ENCODE measurements at places on chromosomes 5 and 9.

DNA sequence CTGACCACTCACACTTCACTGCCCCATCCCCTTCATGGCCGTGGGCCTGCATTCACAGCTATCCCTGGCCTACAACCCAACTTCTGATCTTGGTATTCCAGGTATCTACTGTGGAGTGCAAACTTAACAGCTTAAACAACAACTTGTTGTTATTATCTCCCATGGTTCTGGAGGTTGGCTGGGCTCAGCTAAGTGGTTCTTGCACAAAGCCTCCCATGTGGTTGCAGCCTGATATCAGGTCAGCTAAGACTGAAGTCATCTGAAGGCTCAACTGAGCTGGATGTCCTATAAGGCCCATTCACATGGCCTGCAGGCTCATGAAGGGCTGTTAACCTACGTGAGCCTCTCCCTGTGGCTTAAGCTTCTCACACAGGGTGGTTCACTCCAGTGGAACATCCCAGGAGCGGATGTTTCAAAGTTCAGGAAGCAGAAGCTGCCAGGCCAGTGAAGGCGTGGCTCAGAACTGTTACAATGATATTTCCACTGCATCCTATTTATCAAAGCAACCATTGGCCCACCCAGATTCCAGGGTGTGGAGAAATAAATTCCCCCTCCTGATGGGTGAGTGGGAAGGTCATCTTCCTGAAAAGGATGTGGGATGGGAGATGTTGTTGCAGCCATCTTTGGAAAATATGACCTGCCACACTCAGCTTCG, 30.0 kb upstream of the TRIO start:
- DNase-seq: peak; percentile 33

- DNase-seq: no peak
Observed at GRCh38 chr5:168390491-168390890, 95.8 kb upstream of the RARS1 start.

DNA sequence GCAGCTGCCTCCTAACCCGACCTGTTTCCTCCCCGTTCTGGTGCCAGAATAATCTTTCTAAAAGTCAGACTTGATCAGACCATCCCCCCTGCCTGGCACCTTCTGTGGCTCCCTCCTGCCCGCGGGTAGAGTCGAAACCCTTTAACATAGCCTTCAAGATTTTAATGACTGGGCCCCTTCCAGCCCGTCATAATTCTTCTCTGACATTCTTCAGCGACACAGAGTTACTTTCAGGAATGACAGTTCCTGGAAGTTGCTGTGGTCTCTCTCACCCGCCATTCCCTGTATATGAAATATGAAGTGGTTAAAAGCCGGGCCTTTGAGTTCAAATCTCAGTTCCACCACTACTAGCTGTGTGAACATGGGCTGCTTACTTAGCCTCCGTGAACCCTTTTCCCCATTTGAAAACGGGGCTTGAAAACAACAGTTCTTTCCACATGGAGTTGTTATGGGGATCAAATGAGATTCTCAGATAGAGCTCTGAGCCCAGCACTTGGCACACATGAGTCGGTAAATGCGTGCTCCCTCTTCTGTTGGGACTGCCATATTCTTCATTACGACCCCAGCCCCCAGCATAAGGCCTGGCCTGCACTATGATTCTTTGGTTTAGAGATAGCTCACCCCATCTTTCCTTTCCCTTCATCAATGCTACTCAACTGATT, 737 bp downstream of the NANS start:
- peak; percentile 33 for DNase-seq

GRCh38 chr5:74313896-74314295, 326.6 kb downstream of the ENC1 start:
- no peak for DNase-seq

DNA sequence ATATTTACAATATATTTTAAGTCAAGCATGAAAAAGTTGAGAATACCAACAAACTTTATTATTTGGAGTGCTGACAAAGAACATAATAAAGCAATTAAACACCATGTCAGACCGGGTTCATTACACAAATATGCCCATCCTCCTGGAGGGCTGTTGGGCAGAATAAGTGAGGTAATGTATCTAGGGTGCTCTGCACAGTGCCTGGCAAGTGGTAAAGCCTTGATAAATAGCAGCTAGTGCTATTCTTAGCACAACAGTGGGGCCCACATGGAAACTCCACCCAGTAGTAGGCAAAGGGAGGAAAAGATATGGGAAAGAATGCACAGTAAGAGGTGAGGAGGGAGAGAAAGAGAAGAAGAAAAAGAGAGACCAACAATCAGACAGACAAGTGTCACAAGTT, 97.7 kb downstream of the SLC1A3 start:
- no peak for DNase-seq

- DNase-seq: no peak
Observed at GRCh38 chr5:5273398-5273797, 133.3 kb downstream of the ADAMTS16 start.

- DNase-seq: no peak
Observed at GRCh38 chr5:169862391-169862811, 117.9 kb downstream of the INSYN2B start.

GRCh38 chr9:90665072-90665471, 22.4 kb upstream of the DIRAS2 start:
- no peak for DNase-seq

DNA sequence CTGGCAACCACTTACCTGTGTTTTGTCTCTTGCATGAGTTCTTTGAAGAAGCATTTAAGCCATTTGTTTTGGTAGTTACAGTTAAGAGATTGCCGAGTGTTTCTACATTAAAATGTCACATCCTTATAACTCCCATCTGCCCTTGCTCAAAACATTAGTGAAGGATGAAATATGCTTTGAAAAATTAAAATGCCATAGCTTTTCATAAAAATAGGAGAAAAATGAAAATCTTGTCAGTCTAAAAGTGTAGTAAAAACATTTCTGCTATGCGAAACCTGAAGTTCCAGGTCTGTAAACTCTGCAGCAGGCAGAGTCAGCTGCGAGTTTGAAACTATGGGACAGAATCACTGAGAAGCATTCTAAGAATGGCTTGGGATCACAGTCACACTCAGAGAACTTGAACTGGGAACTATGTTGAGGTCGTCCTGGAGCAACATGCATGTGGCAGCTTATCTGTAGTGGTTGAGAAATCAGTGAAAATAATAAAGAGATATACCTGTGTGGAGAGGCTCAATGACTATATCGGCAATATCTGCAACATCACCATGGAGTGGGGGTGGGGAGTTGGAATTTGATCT, 67.4 kb downstream of the RASGRF2 start:
- no peak for DNase-seq

DNA sequence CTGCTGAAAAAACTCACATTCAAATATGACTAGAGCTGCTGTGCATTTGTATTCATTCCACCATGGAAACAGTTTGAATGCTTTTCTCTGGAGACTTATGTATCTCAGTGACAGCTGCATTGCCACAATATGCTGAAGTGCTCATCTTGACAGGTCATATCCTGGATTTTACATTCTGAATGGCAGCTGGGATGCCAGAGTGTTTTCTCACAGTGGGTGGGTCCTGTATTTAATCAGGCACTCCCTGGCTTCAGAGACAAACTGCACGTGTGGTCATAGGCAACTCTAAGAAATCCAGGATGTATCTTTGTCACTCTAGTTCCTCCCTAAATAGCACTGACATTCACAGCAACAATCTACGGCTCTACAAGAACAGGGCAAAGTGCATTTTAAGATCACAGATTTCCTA, 75.6 kb downstream of the ST8SIA4 start:
- peak; percentile 85 for DNase-seq

- DNase-seq: no peak
Observed at GRCh38 chr5:35960328-35960727, 21.9 kb upstream of the CAPSL start.

- no peak for DNase-seq
Observed at GRCh38 chr5:15601853-15602252, 101.9 kb downstream of the FBXL7 start.

- DNase-seq: no peak
Observed at GRCh38 chr5:94260096-94260495, 358.3 kb downstream of the KIAA0825 start.

DNA sequence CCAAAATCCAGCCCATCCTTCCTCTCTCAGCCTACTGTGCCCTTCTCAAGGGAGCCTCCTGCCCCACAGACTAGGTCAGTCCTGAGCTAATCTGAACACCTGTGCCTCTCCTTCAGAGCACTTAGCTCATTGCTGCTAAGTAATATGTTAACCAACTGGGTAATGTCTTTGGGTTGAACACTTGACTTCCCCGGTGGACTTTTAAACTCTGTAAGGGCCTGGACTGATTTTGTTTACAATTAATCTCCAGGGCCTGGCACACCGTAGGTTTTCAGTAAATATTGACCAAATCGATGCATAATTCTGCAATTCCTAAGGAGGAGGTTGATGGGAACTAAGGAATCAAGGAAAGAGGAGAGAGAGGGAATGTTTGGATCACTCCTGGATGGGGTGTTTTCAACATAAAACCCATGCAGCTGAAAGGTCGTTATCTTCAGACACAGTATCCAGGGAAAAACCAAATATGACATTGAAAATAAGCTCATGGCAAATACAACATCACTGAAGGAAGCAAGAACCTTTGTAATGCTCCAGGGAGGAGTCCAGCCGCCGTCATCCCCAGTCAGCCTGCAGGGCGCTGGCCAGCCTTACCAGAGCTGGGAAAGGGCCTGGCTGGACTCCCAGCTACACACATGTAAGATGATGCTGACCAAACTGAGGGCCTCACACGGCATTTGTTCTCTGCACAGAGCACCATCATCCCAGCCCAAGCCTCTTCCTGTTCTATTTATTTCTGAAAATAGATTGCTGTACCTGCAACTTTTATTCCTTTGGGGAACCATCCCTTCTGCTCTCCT, 166.3 kb downstream of the C5orf15 start:
- DNase-seq: no peak

- DNase-seq: no peak
Observed at GRCh38 chr9:107942291-107942690, 452.7 kb upstream of the KLF4 start.

DNA sequence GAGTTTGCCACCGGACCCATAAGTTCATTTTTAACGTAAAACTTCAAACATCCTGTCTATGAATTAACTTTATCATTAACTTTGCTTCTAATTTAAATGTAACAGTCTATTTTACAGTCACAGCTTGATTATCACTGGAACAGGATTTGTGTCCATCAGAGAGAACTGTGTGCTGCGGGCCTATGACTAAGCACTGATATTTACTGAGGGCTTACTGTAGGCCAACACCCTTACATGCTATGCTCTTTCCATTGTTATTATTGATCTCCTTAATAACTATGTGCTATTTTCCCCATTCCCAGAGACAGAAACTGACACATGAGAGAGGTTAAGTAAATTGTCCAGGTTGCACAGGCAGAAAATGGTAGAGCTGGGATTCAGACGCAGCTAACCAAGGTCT, 24.0 kb upstream of the GPR151 start:
- DNase-seq: no peak

DNA sequence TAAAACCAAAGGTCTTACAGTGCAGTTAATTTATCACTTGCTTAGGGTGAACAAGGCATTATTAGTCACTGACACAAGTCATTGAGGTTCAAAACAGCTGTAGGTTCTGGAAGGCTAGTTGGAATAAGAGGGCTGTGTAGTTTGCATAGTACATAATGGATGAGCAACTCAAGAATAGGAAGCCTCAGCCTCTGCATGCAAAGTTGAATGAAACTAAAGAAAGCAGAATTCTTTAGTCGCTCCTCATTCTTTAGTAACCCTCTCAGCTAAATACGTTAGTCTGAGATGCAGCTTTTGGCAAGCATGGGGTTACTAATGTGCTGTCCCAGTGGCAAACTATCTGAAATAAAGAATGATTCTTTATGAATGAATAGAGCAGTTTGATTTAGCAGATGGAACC, 74.2 kb downstream of the ADGRV1 start:
- DNase-seq: no peak

DNA sequence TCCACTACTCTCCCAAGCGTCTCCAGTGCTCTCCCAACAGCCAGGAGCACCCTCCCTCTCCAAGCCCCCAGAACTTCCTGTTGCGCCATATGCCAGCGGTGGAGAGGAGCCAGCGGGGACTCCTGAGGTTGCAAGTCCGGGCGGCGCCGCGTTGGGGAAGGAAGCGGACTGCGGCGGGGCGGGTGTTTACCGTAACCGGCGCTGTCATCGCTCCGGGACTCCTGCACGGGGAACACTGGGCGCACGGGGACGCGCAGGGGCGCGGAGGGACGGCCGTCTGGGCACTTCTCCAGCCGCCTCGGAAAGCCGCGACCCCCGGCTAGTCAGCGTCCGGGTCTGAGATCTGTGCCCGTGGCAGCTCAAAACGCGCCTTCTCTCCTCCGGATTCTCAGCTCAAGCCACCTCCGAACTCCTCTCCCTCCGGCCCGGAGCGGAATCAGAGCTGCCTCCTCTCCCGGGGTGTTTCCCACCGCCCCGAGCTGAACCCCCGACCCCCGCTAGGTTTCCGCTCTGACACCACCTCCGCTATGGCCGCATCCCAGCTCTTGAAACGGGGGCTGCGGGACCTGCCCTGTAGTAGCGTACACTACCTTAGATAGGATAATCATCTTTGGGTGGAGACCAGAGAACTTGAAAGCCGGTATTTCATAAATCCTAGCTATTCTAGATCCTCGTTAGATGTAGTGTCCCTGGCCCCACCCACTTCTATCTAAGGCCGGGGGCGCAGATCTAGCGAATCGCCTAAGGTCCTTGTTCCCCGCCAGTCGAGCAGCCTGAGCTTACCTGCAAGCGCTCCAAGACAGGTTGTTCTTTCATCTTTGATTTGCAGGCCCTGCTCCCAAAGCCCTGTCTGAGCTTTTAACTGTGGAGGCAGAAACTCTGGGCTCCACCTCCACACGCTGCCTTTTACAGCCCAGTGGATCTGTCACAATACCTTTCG, at the start of gene TRPM6:
Gene TRPM6 (minus strand): TSS at position 881 of the 940 bp plus-strand sequence. CDS start 65 bp downstream, at position 816.
- DNase-seq: peak; percentile 51

- DNase-seq: no peak
Observed at GRCh38 chr9:131735238-131736128, 4.4 kb downstream of the RAPGEF1 start.

GRCh38 chr5:180603076-180603594, 11.8 kb upstream of the SCGB3A1 start:
- no peak for DNase-seq

- DNase-seq: no peak
Observed at GRCh38 chr5:165163861-165164260, 1658.4 kb downstream of the MAT2B start.

- DNase-seq: no peak
Observed at GRCh38 chr5:108739906-108740305, 7.8 kb upstream of the FER start.

GRCh38 chr9:95316274-95316673, 1.2 kb downstream of the FANCC start:
- no peak for DNase-seq

DNA sequence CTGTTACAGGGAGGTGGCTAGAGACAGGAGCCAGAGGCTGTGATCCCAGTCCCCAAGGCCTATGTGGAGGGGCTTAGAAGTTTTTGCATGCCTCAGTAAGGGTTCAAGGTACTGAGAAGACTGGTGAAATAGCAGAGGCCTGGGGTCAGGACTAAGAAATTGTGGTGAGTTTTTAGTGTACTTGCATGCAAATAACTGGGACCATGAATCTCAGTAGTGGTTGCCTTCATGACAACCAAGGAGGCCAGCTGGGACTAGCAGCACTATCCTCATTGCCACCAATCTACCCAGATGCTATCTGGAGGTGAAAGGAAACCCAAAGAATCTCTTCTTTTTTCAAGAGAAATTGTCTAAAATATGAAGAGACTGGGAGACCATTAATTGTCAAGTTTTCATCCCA, 395.1 kb downstream of the CETN3 start:
- DNase-seq: no peak

- no peak for DNase-seq
Observed at GRCh38 chr5:114859438-114859735, 310.3 kb downstream of the TRIM36 start.

Measured in kidney capillary endothelial cell (primary cell).